ENCODE measurements at places on chromosomes 1 and 21.

DNA sequence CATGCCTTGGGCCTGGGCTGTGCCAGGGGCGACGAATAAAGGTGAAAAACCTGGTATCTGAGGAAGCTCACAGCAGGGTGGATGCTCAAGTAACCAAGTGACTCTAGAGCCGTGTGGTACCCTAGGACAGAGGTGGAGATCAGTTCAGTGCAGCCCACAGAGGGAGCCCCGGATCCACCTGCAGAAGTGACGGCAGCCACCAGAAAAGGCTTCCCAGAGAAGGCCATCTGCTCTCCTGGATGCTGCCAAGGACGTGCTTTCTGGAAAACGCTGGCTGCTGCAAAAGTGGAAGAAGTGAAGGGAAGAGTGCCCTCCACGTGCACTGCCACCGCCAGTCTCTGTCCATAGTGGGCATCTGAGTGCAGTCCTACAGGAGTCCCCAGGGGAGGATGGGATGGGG is 27.7 kb downstream of the TMCO4 start:
- no peak for DNase-seq

- no peak for DNase-seq
These were observed 7.8 kb downstream of the ABCD3 start for GRCh38 chr1:94425821-94426484.

- no peak for DNase-seq
These were observed 709 bp downstream of the PRELP start for GRCh38 chr1:203476216-203476814.

DNA sequence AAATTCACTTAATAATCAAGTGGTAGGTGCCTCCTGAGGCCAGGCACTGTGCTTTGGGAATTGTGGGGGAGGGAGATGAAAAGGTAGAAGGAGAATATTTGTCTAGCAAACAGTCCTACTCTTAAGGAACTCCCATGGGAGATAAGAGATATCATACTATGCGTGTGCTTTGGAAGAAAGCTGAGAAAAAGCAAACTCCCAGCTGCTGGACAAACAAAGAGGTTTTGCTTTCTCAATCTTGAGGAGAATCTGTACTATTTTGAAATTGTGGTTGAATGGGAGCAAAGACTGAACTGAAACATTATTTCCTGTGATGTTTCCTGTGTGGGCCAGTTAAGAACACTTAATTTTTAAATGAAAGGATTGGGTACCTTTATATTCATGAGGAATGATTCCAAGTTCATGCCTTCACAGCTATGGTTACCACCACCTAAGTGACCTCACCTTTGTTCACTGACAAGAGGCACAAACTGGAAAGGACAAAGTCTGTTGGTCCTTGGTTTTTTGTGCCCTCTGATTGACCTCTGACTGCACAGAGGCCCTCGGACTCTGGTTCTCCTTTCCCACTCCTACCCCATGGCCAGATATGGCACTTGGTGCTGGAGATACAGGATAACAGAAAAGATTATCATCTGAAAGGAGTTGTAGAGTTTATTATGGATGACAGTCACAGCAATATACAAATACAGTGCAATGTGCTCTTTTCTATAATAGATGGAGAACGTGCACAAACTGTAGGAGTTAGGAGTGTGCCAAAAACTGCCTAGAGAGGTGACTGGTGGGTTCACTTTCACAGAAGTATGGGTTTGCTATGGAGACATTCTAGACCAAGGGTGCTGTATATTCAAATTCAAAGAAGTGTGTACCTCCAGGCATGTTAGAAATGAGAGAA is 1.6 kb downstream of the CD53 start:
- no peak for DNase-seq

- no peak for DNase-seq
These were observed 5.6 kb downstream of the ARID1A start for GRCh38 chr1:26701266-26701994.

DNA sequence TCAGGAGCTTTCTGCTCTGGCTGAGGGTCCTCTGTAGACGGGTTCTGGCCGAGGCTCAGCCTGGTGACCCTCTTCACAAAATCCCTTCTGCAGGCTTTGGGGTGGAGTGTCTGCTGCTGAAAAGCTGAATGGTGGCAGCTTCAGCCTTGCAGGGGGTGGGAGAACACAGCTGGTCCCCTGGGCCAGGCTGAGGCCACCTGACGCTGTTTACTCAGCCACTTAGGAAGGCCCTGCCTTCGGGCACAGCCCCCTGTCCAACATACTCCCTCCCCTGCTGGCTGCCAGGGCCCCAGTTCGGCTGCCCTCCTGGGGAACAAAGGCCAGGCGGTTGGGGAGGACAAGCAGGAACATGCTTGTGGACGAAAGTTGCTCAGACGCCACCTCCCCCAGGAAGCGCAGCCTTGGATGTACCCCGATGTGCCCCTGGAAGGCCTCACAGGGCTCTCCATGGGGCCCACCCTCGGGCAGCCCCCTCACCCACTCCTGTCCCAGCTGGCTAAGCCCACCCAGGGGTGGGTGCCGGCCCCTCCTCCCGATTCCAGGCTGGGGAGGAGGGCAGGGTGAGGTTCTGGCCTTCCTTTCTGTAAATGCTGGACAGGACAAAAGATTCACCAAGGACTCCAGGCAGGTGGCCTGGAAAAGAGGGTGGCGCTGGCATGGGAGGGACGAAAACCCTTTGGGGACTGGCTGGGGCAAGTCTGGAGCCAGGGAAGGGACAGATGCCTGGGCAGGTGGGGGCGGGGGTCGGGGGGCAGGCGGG is at the start of gene ANKRD65:
Gene ANKRD65, minus strand, starts transcription at position 130 of the 760 bp plus-strand sequence. CDS start 271 bp downstream, outside the sequence.
- DNase-seq, result peak; percentile 53

DNA sequence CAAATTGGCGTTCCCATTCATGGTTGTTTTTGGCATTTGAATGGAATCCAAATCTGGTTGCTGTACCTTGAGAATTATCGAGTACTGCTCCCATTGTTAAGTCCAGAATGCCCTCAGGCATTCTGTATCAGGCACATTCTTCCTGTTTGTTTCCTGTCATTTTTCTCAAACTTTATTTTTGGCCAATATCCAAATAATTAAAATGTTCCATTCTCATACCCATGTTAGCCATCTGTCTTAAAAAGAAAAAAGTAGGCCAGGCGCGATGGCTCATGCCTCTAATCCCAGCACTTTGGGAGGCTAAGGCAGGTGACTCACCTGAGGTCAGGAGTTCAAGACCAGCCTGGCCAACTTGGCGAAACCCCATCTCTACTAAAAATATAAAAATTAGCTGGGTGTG is 29.3 kb upstream of the SHISA4 start:
- no peak for DNase-seq

DNA sequence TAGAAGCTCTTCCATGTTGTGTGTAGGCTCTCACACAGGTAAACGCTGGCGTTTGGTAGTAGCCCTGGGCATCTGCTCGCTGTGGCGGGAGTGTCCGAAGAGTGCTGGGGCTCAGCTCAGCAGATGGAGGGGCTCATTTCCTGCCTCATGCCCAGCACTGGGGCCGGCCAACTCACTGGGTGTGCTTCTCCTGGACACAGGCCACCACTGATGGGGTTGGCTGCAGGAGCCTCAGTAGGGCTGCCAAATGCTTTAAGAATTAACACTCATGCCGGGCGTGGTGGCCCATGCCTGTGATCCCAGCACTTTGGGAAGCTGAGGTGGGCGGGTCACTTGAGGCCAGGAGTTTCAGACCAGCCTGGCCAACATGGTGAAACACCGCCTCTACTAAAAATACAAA is 20.9 kb downstream of the UQCRHL start:
- DNase-seq, result no peak

- DNase-seq, result no peak
These were observed 17.5 kb downstream of the FBXO42 start for GRCh38 chr1:16334655-16335340.

DNA sequence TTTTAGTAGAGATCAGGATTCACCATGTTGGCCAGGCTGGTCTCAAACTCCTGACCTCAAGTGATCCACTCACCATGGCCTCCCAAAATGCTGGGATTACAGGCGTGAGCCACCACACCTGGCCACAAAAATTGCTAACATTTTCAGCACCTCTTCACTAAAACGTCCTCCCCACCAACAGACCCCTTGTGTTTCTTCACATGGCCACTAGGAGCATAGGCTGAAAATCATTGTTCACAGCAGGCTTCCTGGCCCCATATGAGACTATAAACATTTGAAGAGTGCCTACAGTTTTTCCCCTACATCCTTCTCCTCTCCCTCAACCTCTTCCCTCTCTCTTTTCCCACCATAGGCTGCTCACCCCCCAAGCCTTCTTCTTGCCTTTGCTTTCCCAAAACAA is 28.0 kb upstream of the SFPQ start:
- no peak for DNase-seq

DNA sequence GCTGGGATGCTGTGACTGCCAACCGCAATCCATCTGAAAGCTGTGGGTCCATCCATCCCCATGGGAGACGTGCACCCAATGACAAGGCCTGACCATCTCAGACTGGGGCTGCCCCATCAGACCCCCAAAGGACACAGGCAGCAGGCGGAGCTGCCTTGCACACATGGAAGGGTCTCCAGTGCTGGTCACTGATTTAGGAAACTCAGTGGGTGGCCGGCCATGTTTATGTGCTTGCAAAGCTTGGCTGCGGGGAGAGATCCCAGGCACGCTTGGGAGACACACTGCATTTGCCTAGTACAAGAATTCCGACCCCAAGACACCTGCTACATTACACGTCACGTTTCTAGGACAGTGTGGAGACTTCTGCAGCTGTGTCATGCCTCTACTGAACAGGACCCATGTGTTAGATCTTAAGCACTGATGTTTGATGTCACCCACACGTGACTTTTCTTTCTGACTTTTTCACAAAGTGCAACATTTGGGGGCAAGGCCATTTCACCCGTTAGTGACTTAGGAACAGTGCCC is 181.4 kb downstream of the CLIC6 start:
- no peak for DNase-seq

DNA sequence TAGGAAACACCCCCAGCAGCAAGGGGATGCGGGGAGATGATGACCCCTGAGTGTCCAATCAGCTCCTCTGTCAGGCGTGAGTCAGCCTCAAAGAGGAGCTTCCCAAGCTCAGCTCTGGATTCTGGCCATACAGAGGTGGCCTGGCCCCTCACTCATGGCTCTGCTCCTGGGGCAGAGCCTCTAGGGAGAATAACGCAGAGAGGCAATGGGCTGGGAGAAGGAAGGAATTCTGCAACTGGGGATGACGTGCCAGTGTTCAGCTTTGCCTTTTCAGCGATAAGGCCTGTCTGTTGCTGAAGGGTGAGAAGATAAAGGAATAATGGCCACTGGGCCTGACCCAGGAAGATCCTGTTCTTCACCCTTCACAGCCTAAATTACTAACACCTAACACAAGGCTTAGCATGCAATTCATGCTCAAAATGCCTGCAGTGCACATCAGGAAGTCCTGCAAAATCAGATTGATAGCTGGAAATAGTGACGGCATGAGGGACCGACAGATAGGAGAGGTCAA is 92.2 kb downstream of the TBX19 start:
- no peak for DNase-seq

GRCh38 chr1:174740249-174740968 is 259.3 kb upstream of the CACYBP start:
- DNase-seq, result no peak

DNA sequence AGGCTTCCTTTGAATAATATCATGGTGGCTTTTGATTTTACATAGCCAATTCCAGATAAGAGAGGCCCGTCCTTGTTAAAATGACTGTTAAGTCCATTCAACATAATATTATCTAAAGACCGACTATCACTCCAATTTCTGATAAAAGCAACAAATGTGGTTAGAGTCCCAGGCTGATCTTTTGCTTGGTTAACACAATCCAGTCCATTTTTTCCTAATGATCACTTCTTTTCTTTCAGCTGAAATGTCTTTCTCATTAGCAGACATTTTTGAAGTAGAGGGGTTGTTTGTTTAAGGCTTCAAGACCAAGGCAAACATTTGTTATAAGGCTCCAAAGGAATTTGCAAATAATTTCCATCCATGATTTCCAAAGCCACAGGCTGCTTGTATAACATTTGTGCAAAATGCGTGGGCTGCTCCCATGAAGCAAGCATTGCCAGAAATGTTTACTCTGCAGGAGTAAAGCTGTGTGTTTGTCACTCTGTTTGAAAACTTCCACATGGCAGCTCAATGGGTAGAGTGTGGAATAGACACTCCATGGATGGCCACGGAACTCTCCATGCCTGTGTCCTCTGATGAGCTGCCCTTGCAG is 111.5 kb downstream of the PSMG1 start:
- no peak for DNase-seq

GRCh38 chr1:20575541-20576336 is 13.2 kb upstream of the CDA start:
- DNase-seq, result no peak

DNA sequence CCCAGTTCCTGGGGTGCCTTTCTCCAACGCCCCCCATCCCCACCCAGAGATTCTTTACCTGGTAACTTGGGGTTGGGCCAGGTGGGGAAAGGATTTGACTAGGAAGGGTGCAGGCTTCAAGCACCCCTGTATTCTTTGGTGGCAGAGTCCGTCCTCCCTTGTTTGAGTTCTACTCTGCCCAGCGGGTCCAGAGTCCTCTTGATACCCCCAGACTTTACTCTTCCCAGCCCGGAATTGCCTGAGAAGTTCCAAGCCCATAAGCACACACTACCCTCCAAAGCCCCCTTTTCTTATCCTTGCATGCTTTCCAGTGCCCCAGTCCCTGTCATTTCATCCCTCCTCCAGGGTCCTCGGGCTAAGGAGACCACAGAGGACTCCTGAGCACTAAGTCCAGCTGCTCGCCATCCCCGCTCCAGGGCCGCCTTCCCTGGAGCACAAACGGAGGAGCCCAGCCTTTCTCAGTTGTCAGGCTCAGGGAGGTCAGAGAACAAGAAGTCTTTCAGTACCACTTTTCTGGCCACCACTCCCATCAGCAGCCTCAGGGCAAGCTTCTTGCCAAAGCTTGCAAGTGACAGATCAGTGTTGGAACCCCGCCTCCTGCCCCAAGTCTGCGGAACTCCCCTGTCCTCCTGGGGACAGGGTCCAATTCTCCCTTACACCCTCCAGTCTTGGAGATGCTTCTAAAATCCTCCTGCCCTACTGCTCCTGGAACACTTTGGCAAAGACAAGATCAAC is 12.2 kb downstream of the SLC45A3 start:
- no peak for DNase-seq

Measured in amygdala (tissue), 56 donors.